ENCODE measurements at places on chromosomes 2 and 18. TPM values are rescaled to one million over a fixed set of nuclear protein-coding genes. Genes with fewer than 3 reads are reported as not detected.

- no peaks in the 10 kb centered on the region for H3K36me3 ChIP-seq
- DNase-seq, result no peak
- H3K27ac ChIP-seq, result no peak overlapping the region
- H3K4me1 ChIP-seq, result no peaks in the 10 kb centered on the region
These were observed 115.2 kb downstream of the GFPT1 start for GRCh38 chr2:69271831-69272257.

KRTCAP3 gene
- 62.9 TPM for total RNA-seq

FAM228A gene
- total RNA-seq, result not detected

LCT gene
- not detected for total RNA-seq

CAPN10 gene
- total RNA-seq, result 70.3 TPM

SERPINB4 gene
- total RNA-seq, result not detected

- no peaks in the 10 kb centered on the region for H3K27me3 ChIP-seq
- H3K36me3 ChIP-seq, result peaks cover 88% of the 10 kb centered on the region
- H3K4me3 ChIP-seq, result no peak overlapping the region
- peaks cover 29% of the 10 kb centered on the region for H3K4me1 ChIP-seq
- DNase-seq, result no peak
These were observed 22.0 kb downstream of the FHL2 start for GRCh38 chr2:105376789-105377240.

DNA sequence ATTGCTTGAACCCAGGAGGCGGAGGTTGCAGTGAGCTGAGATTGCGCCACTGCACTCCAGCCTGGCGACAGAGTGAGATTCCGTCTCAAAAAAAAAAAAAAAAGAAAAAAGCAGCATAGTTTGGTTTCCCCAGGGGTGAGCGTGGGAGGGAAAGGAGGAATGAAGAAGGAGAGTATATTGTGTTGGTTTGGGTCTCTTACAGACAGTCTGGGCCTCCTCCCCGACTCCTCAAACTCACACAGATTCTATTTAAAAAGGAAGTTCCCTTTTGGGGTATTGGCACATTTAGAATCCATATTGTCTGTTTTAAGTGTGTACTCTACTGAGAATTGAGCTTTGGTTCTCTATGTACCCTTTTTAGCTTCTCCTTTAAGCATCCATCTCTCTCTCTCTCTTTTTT, 27.4 kb upstream of the SLC20A1 start:
- H3K36me3 ChIP-seq, result no peaks in the 10 kb centered on the region
- no peak overlapping the region for H3K27ac ChIP-seq
- no peaks in the 10 kb centered on the region for H3K27me3 ChIP-seq

GRCh38 chr2:240131296-240131695, 4.8 kb downstream of the COPS9 start:
- H3K4me3 ChIP-seq, result no peak overlapping the region
- H3K36me3 ChIP-seq, result peaks cover 28% of the 10 kb centered on the region
- peaks cover 11% of the 10 kb centered on the region for H3K4me1 ChIP-seq

STPG4 gene
- 6.5 TPM for total RNA-seq

DNA sequence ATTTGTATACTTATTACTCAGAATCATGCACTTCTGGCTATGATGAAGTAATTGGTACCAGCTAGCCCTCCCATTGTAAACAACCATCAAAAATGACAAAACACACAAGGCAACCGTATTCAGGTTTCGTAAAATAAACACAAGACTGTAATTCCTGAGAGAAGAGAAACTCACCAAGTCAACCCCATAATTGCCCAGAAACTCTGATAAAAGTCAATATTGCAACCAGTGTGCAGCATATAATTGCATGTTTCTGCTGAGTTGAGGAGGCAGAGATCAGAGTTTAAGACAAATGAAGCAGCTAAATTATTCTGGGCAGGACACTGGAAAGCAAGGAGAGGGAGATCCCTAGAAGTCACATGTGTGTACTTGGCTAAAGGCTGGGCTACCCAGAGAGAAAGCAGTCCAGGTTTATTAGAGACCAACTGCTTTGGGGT, 90.3 kb downstream of the ROCK2 start:
- H3K27me3 ChIP-seq, result no peaks in the 10 kb centered on the region
- H3K4me1 ChIP-seq, result peaks cover 15% of the 10 kb centered on the region
- no peak for DNase-seq
- no peak overlapping the region for H3K4me3 ChIP-seq
- peak overlapping the region; percentile 67 for H3K27ac ChIP-seq

- no peak overlapping the region for H3K4me3 ChIP-seq
- DNase-seq, result no peak
- H3K27me3 ChIP-seq, result peaks cover 72% of the 10 kb centered on the region
- H3K36me3 ChIP-seq, result no peaks in the 10 kb centered on the region
- no peaks in the 10 kb centered on the region for H3K4me1 ChIP-seq
These were observed 130.9 kb downstream of the MYCN start for GRCh38 chr2:16071039-16071864.

DNA sequence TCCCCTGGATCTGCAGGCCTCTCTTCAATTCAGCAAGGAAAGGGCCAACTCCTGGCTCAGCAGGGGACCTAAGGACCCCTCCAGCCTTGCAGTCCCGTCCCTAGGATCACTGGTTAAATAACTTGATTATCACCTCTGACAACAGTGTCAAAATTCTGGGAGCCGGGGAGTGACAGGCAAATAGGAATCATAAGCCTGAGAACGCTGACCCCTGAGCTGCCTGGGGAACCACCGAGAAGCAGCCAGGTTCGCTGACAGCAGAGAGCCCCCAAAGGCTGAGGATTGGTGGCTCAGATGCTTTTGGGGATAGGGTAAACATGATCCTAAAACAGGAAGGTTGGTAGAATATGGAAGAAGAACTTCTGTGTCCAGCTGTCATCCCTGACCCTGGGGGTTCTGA, 17.5 kb upstream of the TNS1 start:
- no peak overlapping the region for H3K27ac ChIP-seq
- no peaks in the 10 kb centered on the region for H3K36me3 ChIP-seq
- no peak overlapping the region for H3K4me3 ChIP-seq
- DNase-seq, result no peak
- no peaks in the 10 kb centered on the region for H3K4me1 ChIP-seq

- H3K4me1 ChIP-seq, result no peaks in the 10 kb centered on the region
- no peak for DNase-seq
- no peaks in the 10 kb centered on the region for H3K27me3 ChIP-seq
- peaks cover under 1% of the 10 kb centered on the region for H3K36me3 ChIP-seq
These were observed 35.4 kb upstream of the TMEM182 start for GRCh38 chr2:102726128-102727087.

GAREM2 gene
- 1.7 TPM for total RNA-seq

GPR35 gene
- 1.1 TPM for total RNA-seq

DNA sequence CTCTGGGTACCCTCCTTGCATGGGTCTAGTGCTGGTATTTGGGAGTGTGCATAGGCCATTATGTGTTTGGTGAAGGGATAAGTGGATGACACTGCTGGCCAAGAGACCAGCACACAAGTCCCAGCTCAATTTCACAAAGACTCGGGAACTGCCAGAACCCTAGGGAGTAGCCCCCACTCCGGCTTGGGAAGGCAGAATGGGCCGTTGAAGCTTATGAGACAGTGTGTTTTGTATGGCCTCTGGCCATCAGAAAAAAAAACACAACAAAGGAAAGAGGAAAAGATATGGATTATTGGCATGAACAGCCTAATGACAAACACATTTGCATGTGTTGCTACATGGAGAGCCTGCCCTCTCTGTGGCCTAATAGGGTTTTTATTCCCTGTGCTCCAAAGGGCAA, 144.2 kb downstream of the TTC32 start:
- H3K27me3 ChIP-seq, result no peaks in the 10 kb centered on the region
- DNase-seq, result no peak
- H3K27ac ChIP-seq, result no peak overlapping the region
- no peaks in the 10 kb centered on the region for H3K4me1 ChIP-seq
- no peak overlapping the region for H3K4me3 ChIP-seq

GRCh38 chr2:231648579-231649174, 56.0 kb downstream of the TEX44 start:
- H3K27ac ChIP-seq, result no peak overlapping the region
- no peaks in the 10 kb centered on the region for H3K36me3 ChIP-seq
- no peaks in the 10 kb centered on the region for H3K27me3 ChIP-seq
- peak; percentile 89 for DNase-seq
- no peak overlapping the region for H3K4me3 ChIP-seq

DLX1 gene
- total RNA-seq, result not detected

DNA sequence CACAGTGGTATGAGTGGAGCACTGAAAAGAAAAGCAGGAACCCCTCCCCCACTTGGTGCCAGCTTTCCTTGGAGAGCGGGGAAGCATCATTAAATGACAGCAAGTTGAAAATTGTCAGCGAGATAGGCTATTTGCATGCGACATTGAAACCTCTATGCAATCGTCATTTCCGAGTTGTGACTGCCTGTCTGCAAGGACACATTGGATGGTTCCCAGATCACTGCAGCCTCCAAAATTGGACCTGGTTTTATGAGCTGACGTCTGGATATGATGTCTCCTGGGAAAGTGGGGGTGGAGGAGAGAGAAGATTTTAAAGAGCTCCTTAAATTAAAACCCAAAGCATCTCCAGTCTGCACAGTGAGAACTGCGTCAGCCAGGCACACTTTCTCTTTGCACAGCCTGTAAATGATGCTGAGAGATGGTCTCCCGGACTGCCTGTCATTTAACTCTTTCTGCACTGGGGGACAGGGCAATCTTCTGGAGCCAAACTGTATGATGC, 57.8 kb upstream of the KIF5C start:
- no peaks in the 10 kb centered on the region for H3K27me3 ChIP-seq
- H3K36me3 ChIP-seq, result no peaks in the 10 kb centered on the region
- no peak overlapping the region for H3K27ac ChIP-seq
- no peak overlapping the region for H3K4me3 ChIP-seq

DNA sequence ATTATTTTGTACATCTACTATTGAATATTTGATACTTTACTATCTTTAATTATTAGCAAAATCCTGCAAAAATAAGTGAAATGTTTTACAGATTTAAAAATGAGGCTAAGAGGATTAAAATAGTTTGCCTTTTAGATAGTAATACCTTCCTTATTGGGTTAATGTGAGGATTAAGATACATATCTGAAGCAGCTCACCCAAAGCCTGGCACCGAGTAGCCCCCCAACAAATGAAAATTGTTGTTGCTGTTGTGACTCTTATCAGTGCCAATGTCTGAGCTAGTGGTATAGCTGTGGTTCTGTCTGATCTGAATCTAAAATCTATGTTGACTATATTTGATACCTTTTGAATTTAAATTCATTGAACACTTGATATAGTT, 34.6 kb downstream of the GULP1 start:
- H3K27me3 ChIP-seq, result no peaks in the 10 kb centered on the region
- no peaks in the 10 kb centered on the region for H3K4me1 ChIP-seq
- H3K27ac ChIP-seq, result no peak overlapping the region
- no peaks in the 10 kb centered on the region for H3K36me3 ChIP-seq
- no peak for DNase-seq

DSC3 gene
- not detected for total RNA-seq

- no peak for DNase-seq
- H3K4me1 ChIP-seq, result peaks cover 24% of the 10 kb centered on the region
- H3K27me3 ChIP-seq, result no peaks in the 10 kb centered on the region
- peaks cover 17% of the 10 kb centered on the region for H3K36me3 ChIP-seq
These were observed 102.6 kb downstream of the PTPN4 start for GRCh38 chr2:119862127-119862889.

METTL8 gene
- total RNA-seq, result 24.3 TPM

DNA sequence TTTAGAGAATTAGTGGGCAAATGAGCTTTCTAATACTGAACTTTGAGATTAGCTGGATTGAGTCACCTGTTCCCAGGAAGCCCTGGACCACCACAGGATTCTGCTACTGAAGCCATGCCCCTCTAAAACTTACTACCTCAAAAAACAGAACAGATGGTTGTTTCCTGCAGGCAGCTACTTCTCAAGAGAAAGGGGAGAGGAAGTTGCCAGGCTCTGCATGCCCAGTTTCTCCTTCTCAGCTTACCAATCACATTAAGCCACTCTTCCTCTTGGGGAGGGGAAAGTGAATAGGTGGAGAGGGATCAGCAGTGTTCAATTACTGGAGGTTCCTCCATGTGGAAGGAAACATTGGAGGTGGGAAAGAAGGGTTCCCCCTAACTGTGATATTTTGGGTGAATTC, 24.9 kb upstream of the C1GALT1C1L start:
- H3K4me3 ChIP-seq, result no peak overlapping the region
- no peaks in the 10 kb centered on the region for H3K4me1 ChIP-seq
- H3K36me3 ChIP-seq, result no peaks in the 10 kb centered on the region
- DNase-seq, result no peak
- no peak overlapping the region for H3K27ac ChIP-seq

GRCh38 chr18:55794288-55795052, 206.5 kb upstream of the TCF4 start:
- no peak overlapping the region for H3K4me3 ChIP-seq
- no peak for DNase-seq
- peaks cover 16% of the 10 kb centered on the region for H3K4me1 ChIP-seq
- no peaks in the 10 kb centered on the region for H3K27me3 ChIP-seq
- no peaks in the 10 kb centered on the region for H3K36me3 ChIP-seq
- no peak overlapping the region for H3K27ac ChIP-seq
